ENCODE measurements at places on chromosomes 12 and 14.

GRCh38 chr12:19978193-19978592 lies 390.1 kb upstream of the PDE3A start:
- no peak for DNase-seq

- no peak for DNase-seq
Observed at GRCh38 chr14:73241481-73242165, 4.3 kb downstream of the PAPLN start.

- no peak for DNase-seq
Observed at GRCh38 chr14:24082411-24083080, 11.2 kb downstream of the CPNE6 start.

DNA sequence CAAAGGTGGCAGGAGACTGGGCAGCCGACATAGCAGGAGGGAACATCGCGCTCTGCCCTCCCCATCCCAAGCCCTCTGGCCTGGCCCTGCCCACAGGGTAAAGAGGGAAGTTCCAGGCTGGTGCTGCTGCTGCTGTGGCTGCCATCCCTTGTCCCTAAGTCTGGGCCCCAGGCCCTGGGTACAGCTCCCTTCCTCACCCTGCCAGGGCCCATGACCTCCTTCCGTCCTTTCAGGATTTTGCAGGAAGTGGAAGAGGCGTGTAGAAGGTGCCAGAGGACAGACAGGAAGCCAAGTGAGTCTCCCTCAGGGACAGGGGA lies 14.7 kb upstream of the NCOR2 start:
- no peak for DNase-seq

DNA sequence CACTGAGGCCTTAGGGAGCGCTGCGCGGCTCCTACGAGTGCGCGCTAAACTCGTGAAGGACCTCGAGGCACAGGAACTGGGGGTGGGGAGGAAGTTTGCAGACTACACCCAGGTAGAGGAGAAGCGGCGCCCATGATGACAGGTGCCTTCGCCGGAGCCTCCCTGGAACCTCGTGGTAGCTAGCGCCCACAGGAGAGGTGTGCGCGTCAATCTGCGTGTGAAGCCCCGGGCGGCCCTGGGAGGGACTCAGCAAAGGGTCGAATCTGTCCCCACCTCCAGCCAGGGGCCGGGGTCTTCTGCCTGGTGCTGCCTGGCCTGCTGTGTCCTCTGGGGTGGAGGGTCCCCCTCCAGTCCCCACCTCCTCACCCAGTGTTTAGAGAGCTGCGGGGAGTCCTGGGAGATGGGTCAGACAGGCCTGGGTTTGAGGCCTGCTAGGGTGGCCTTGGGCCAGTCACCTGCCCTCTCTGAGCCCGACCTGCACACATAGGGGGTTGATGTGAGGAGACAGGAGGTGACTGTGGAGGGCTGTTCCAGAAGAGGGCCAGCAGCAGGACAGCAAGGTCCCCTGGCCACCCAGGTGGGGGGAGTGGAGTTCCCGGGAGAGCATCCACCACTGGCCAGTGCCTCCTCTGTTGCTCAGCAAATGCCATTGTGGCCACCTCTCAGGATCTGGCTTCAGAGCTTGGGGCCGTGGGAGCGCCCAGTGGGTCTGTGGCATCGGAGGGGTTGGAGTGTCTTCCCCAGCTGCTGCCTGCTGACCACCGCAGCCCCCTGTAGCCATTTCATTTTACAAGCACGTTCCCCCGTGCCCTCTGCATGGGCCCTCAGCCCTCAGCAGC lies 20.2 kb upstream of the KIF26A start:
- no peak for DNase-seq

- DNase-seq = no peak
Observed at GRCh38 chr14:44369401-44370123, 137.5 kb downstream of the FSCB start.

DNA sequence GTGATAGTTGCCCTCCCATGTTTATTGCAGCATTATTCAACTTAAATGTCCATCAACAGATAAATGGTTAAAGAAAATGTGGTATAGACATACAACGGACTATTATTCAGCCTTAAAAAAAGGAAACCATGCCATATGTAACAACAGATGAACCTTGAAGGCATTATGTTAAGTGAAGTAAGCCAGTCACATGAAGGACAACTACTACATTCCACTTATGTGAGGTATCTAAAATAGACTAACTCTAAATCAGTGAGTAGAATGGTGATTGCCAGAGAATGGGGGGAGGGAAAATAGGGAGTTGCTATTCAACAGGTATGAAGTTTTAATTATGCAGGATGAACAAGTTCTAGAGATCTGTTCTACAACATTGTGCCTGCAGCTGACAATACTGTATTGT lies 10.1 kb downstream of the PCNX4 start:
- DNase-seq = no peak

DNA sequence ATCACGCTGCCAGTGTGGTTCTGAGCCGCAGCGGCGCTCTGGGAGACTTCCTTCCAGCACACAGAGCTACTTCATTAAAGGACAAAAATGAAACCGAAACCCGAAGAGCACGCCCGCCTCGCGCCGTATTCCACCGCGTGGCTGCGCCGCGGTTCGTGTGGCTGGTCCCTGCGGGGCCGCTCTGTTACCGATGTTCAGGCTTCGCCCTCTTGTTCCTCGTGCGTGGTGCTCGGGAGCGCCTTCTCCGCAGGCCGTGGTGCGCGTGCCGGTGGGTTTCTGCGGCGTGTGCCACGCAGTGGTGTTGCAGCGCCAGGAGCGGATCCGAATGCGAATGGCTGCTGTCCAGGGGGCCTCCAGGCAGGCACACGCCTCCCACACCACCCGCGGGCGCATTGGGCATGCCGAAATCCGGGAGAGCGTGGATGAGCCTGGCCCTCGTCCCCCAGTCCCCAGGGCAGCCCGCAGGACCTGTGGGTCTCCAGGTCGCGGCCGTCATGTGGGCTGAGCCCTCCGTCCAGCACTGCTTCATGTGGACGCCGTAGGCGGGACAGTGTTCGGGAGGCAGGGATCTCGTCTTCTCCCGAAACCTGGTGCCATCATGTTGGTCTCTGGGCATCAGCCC lies 91.2 kb downstream of the ADGRD1 start:
- DNase-seq = no peak

DNA sequence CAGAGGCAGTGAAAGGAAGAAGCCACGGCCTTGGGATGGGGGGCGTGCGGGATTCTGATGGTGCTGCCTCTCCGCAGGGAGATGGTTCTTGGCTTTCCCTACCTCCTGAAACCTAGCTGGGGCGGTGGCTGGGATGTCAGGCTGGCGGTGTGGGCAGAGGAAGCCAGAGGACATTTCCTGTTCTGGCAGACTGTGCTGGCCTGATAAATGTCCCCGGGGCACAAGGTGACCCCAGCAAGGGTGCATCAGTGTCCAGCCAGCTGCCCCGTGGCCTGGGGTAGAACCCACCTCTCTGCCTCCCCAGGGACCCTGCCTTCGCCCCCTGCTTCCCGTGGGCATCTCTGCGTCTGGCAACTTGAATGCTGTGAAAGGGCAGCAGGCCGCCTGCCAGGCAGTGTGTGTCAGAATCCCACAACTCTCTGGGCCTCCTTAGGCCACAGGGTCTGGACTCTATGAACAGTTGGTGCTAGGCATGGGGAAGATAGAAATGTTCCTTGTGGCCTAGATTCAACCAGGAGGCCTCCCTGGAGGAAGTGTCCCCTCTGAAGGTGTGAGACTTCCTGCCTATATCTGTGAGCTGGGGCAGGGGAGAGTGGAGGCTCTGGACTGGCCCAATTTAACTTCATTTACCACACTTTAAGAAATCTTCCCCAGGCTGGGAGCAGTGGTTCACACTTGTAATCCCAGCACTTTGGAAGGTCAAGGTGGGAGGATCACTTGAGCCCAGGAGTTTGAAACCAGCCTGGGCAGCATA lies 4.9 kb downstream of the SH2B3 start:
- DNase-seq = no peak

- DNase-seq = no peak
Observed at GRCh38 chr12:64729909-64730587, 29.2 kb downstream of the GNS start.

- DNase-seq = no peak
Observed at GRCh38 chr12:4284306-4284705, 10.7 kb downstream of the CCND2 start.

DNA sequence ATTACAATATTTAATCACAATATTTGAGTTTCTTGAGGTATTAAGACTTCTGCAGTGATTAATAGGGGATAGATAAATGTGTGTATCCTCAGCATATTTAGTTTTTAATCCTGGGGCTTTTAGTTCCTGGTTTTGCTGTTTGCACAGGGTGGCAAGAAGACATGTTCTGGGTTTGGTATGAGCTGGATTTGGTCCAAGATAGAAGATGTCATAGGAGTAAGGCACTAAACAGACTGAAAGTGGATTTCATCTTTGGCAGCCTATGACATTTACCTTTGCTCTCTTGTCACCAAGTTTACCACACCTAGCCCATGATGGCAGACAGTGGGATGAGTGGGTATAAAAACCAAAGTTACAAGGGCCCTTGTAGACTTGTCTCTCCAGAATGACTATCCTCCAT lies 168.2 kb downstream of the LRRK2 start:
- DNase-seq = no peak

DNA sequence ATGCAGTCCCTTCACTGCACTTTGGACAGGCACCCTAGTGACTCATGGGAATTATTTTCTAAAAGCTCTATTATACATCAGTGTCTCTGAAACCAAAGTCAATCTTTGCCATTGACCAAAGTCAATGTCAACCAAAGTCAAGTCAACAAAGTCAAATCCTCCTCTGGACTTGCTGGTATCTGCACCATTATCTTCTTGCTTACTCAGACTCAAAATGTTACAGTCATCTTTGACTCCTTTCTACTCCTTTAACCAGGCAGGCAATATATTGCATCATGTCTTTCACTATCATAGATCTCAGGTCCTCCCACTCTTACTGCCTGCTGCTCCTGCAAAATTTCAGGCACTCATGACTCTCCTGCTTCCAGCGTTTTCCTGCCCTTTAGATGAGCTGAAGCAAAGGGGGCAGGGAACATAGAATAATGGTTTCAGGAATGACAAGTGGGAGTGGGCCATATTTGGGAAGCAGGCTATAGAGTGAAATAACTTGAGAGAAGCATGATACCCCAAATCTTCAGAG lies 39.2 kb downstream of the IGF1 start:
- no peak for DNase-seq

GRCh38 chr14:62329427-62329826 lies 567.2 kb downstream of the SNAPC1 start:
- no peak for DNase-seq

GRCh38 chr12:89384050-89384758 lies 31.9 kb upstream of the DUSP6 start:
- no peak for DNase-seq

- no peak for DNase-seq
Observed at GRCh38 chr14:98647754-98648153, 624.2 kb downstream of the BCL11B start.

DNA sequence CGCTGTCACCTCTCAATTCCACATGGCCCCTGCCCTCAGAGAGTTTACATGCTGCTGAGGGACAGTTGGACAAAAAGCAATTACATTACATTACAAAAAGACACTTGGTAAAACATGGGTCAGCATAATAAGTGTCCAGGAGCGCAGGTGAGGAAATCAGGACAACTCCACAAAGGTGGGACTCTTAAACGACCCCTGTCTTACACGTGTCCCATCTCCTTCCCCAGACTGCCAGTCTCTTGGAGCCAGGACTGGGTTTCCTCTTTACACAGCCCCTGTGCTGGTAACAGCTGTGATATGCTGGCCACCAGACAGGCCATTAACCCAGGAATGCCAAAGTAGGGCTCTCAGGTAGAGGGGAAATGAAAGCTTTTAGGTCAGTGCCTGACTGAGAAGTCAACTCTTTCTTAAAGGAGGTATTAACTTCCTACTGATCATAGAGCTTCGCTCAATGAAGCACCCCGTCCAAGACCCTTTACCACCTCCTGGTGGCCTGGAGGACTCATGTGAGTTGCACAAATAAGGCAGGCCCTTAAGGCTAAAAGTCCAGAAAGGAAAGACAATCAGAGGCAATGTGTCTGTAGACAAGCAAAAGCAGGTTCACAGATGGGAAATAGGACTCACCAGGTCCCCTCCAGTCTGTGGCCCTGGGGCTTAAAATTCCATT lies 55.5 kb downstream of the ANO2 start:
- DNase-seq = no peak

DNA sequence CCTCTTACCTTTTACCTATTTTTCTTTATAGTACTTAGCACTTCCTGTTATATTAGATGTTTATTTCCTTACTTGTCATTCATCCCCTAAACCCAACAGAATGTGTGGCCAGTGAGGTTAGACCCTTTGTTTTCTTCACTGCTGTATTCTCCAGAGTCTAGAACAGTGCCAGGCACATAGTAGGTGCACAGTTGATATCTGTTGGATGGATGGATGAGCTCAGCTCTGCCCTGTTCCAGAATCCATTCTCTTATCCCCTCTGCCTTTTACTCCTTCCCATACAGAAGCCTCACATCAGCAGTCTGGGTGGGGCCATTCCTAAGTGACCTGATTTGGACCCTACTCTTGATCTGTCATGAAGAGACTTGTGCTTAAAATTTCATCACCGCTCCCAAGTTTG lies 94.5 kb upstream of the DACT1 start:
- DNase-seq = no peak

DNA sequence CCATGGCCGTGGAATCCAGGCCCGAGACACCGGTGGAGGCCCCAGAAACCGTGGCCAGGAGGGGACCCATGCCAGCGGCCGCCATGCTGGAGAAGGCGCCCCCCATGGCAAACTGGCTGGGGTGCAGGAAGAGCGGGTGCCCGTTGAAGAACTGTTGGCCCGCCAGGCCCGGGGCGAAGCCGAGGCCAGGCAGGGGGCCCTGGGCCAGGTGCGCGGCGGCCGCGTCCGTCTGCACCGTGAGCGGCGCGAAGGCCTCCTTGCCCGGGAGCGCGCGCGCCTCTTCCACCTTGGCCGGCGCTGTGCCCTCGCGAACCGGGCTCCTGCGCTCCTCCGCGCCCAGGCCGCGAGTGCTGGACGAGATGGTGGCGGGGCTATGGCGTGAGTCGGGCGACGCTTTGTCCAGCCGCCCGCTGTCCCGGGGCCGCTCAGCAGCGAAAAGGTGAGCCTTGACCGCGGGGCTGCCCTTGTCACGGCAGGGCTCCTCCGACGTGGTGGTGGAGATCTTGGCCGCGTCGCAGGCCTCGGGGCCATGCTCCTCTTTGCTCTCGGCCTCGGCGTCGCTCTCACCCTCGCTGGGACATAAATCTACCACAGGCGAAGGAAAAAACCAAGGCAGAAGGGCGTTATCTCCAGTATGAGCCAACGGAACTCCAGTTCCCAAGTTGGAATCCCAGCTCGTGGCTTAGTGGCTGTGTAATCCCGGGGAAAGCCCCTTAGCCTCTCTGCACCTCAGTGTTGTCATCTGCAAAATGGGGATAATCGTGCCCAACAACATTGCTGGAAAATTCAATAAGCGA lies 9.5 kb downstream of the TBX3 start:
- DNase-seq = no peak

DNA sequence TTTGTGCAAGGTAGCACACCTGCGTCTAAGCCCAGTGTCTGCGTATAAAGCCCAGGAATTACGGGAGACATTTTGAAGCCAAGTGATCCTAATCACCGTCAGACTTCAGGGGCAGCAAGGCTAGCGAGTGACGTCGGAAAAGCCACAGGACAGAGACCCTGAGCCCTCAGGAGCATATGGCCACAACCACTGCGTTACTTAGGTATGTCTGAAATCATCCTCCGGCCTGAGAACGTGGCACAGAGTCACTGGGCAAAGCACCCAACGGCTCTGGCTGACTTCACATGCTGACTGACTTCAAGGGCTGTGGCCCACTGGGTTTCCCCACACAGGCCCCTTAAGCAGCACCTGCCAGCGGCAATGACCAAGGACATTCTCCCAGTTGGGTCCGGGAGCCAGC lies 71.5 kb downstream of the RIMBP2 start:
- no peak for DNase-seq

GRCh38 chr12:68804657-68805591 lies 3.1 kb upstream of the MDM2 start:
- DNase-seq = no peak

- no peak for DNase-seq
Observed at GRCh38 chr14:58072288-58073071, 79.5 kb downstream of the ARMH4 start.

Data from activated gamma-delta T cell (primary cell).